ENCODE measurements at places on chromosomes 3 and 15.

DNA sequence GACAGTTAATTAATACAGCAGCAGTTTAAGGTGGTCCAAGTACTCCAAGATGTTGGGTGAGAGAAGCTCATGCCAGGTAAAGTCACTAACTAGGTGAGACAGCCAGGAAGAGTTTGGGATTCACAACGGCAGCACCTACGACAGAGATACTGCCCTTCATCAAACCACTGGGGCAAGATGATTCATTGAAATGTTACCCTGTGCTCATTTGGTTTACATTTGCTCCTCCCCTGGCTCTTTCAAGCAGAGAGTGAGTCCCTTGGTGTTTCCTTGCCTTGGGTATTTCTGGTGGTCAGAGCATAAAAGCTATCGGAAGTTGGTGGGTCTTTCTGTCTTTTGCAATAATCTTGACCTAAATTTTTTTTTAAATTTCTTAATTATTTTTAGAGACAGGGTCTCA lies 19.9 kb upstream of the PDE8A start:
- DNase-seq = no peak

DNA sequence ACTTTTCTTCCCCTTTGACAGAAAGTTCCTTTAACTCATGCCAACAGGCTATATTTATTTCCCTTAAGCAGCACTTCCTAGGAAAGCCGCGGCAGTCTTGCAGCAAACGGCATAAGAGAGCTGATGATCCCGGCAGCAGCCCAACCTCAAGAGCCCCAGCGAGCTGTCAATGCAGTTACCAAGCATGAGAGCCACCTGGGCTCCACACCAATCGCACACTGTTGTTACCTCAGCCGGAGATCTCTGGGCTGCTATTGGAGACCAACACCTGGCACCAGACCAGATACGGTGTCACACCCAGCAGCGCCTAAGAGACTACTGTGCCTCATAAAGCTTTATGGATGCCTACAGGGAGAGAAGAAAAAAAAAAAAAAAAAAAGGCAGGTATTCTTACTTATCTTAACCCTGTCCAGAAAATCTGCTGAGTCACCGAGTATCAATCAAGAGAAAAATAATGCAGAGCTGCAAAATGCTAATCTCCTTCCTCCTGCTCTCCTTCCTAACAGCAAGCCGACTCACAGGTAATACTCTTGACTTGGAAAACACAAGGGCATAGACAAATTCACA lies 11.7 kb downstream of the ABCC5 start:
- DNase-seq = peak; percentile 61

DNA sequence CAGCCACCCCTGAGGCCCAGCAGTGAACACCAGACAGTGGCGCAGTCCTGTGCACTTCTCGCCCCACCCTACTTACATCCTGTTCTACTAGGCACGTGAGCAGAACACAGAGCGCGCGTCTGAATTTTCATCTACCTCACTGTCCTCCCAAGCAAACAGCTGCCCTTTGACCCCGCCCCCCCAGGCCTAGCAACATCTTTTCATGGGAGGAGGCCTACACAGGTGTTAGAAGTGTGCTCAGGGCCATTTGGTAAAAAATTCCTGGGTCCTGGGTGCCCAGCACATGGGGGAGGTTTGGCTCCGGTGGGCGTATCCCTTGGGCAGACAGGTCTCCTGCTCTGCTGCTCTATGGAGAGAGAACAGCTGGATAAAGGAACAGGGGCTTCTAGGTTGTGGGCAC lies 95.0 kb downstream of the MYLK start:
- DNase-seq = no peak

GRCh38 chr15:40731034-40731433 lies 24.0 kb downstream of the RMDN3 start:
- DNase-seq = no peak

DNA sequence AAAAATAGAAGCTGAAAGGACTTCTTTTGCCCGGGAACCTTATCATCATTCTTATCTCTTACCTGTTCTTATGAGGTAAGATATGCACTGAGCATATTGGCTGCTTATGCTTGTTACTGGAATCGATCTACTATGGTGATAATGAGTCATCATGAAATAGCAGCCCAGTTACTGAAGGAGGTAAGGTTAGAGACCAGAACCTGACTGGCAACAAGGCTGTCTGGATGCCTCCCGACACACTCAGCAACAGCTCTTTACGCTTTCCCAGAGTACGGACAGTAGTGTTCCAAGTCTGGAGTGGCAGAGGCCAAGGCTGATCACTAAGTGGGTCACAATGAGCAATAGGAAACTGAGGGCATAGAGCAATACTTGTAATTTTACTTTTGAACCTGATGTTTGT lies 314.1 kb downstream of the NLGN1 start:
- no peak for DNase-seq

DNA sequence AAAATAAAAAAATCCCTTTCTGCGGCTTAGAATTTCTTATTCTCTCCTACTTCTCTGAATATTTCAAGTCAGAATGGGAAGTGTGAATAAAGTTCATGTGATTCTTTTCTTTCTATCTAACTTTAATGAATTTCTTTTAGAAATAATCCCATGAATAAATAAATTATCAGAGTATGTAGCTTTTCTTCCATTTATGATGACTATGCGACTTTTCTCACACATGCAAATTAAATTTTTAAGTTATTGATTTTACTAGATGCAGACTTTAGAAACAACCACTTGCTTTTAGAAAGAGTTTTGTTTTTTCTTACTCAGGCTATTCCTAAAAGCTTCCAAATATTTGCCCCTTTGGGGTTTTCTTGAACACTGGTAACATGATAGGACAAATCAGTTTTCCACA lies 477.7 kb upstream of the AGTR1 start:
- DNase-seq = no peak

DNA sequence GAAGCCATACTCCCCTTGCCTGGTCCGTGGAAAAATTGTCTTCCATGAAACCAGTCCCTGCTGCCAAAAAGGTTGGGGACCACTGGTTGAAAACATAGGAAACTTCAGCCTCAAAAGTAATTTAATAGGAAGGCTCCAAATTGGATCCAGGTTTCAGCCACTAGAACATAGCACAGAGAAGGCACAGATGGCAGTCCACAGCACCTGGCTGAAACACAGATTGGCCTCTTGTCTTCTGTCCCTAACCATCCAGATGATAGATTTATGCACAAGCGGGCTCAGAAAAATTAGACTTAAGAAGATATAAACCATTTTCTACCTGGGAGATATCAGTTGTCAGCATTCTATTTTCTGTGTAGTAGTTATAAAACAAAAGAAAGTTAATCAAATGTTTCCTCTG lies 397.1 kb downstream of the CNTN4 start:
- DNase-seq = no peak

- no peak for DNase-seq
Observed at GRCh38 chr15:69760890-69761568, 308.4 kb downstream of the RPLP1 start.

DNA sequence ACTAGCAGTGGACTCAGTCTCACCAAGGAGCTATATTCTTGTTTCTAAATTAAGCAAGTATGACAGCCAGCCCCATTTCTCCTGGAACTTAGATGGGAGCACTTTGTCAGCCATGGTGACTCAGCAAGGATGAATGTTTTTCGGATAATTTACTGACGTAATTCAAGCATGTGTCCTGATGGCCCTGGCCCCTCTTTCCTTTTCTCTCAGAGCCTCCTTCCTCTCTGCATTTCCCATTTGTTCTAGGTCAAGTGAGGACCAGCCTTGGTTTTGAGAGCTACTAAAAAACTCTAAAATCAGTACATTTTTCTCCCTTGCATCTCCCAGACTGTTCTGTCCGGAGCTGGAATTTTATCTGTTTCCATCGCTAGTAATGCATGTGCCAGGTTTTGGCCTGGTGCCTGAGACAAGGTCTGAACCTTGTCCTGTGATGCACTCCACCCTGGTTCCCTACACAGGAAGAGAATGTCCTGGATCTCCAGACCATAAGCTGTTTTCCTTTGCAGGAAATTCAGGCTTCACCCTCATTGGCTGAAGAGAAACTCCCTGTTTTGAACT lies 256.6 kb upstream of the ROPN1 start:
- DNase-seq = no peak

GRCh38 chr3:152071924-152072323 lies 196.8 kb upstream of the MBNL1 start:
- DNase-seq = no peak

- DNase-seq = no peak
Observed at GRCh38 chr3:126463521-126463920, 12.2 kb downstream of the ZXDC start.

DNA sequence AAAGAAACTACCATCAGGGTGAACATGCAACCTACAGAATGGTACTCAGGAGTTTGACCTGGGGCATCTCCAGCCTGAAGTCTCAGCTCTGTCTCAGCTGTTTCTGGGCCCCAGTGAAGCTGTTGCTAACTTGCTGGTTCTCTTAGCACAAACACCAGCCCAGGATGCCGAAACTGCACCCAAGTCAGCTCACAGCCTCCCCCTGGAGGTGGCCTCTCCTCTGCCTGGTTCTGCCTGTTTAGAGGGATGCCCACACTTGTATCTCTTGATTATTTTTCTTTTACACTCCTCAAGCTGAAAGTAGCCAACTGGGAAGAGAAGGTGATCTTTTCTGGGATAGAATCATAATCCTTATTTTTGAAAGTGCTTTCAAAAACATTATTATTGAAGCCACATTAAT lies 289.0 kb upstream of the RASGRP1 start:
- no peak for DNase-seq

GRCh38 chr3:19596408-19596807 lies 337.6 kb downstream of the EFHB start:
- no peak for DNase-seq

- DNase-seq = no peak
Observed at GRCh38 chr3:53114011-53114400, 16.2 kb downstream of the RFT1 start.
